ENCODE measurements at places on chromosomes 5 and 9.
A peak's percentile ranks its signal among the peaks of the same experiment; 100 is the strongest.

DNA sequence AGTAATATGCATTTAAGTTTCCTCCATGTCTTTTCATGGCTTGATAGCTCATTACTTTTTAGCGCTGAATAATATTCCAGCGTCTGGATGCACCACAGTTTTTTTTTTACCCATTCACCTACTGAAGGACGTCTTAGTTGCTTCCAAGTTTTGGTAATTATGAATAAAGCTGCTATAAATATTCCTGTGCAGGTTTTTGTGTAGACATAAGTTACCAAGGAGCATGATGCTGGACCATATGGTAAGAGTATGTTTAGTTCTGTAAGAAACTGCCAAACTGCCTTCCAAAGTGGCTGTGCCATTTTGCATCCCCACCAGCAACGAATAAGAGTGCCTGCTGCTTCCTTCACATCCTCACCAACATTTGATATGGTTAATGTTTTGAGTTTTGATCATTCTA is 195.6 kb downstream of the PIK3R1 start:
- DNase-seq = no peak

- DNase-seq = no peak
Measured at GRCh38 chr5:66230551-66230950, 86.5 kb downstream of the SREK1 start.

DNA sequence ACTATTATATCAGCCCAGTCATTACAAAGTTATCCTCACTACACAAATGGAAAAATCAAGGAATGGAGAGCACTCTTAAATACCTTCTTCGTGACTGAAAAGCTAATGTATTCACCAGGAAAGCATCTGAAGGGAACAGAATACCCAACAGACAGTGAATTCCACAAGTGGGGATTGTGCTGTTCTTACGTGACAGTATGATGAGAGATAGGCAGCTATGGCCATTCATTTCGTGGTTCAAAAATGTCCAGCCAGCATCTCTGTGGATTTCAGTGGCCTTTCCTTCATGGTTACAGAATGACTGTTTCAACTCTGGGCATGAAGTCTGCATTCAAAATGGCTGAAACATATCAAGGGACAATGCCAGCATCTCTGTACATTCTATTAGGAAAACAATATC is 323.8 kb downstream of the PRELID2 start:
- no peak for DNase-seq

- DNase-seq = no peak
Measured at GRCh38 chr9:136086213-136086881, 8.7 kb downstream of the NACC2 start.

GRCh38 chr5:1300581-1301083 is 5.8 kb upstream of the TERT start:
- no peak for DNase-seq

GRCh38 chr5:14676320-14676719 is 11.8 kb downstream of the OTULIN start:
- DNase-seq = no peak

- no peak for DNase-seq
Measured at GRCh38 chr9:127139071-127139731, 16.8 kb upstream of the ANGPTL2 start.

- no peak for DNase-seq
Measured at GRCh38 chr9:119792242-119792641, 423.0 kb upstream of the BRINP1 start.

GRCh38 chr9:8779478-8779877 is 979.9 kb upstream of the DMAC1 start:
- no peak for DNase-seq

GRCh38 chr9:26744191-26744965 is 148.2 kb downstream of the CAAP1 start:
- no peak for DNase-seq

DNA sequence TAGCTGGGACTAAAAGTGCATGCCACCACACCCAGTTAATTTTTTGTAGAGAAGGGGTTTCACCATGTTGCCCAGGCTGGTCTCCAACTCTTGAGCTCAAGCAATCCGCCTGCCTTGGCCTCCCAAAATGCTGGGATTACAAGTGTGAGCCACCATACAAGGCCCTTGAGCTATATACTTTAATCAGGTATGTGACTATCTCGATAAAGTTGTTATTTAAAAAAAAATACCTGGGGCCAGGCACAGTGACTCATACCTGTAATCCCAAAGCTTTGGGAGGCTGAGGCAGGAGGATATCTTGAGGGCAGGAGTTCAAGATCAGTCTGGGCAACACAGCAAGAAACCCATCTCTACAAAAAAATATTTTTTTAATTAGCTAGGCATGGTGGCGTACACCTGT is 19.2 kb downstream of the RNF145 start:
- no peak for DNase-seq

DNA sequence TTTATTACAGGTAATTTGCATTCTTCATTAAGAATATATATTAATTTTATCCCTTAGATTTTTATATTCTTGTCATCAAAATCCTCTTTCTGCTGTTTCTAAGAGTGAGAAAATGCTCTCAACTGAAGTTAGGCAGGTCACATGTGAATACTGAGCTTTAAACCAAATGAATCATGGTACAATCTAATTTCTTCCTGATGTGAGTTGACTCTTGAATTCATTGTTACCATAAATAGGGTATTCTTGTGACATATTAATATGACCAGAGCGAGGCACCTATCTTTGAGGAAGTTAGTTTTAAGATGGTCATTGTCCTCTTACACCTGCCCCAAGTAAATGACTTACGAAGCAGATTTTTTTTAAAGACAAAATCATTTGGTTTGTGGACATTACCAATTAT is 17.4 kb downstream of the C9orf85 start:
- DNase-seq = no peak

- DNase-seq = peak; percentile 35
Measured at GRCh38 chr5:38845526-38846378, at the start of gene OSMR. Gene OSMR (plus strand): TSS chr5:38846012. CDS start chr5:38869045, 23,033 bp downstream.

GRCh38 chr5:162721125-162721524 is 653.6 kb downstream of the GABRG2 start:
- no peak for DNase-seq

- DNase-seq = no peak
Measured at GRCh38 chr5:142587354-142587965, 98.4 kb downstream of the FGF1 start.

DNA sequence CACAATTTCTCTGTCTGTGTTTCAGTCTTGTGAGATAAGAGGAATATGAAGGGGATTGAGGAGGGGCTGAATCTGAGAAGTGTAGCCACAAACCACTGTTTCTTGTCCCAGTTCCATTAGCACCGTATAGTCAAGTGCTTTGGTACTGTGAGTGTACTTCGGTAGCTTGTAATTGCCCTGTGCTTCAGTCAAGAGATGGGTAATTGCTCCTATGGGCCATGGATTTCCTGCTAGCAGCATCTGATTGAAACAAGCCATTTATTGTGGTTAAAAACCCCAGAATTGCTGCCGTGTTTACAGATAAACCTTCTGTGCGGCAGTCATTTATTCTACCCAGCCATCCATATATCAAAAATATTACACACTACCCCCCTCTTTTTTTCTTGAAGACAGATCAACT is 98.6 kb downstream of the MAT2B start:
- DNase-seq = no peak
